Dorsolateral prefrontal cortex (tissue), 122 donors: ENCODE measurements at places on chromosomes 5 and 9.

- no peak for DNase-seq
Measured at GRCh38 chr9:27726244-27727081, 153.2 kb upstream of the C9orf72 start.

GRCh38 chr5:26940994-26941393 is 97.4 kb downstream of the CDH9 start:
- DNase-seq: no peak

- no peak for DNase-seq
Measured at GRCh38 chr9:4689687-4690104, 10.3 kb downstream of the CDC37L1 start.

DNA sequence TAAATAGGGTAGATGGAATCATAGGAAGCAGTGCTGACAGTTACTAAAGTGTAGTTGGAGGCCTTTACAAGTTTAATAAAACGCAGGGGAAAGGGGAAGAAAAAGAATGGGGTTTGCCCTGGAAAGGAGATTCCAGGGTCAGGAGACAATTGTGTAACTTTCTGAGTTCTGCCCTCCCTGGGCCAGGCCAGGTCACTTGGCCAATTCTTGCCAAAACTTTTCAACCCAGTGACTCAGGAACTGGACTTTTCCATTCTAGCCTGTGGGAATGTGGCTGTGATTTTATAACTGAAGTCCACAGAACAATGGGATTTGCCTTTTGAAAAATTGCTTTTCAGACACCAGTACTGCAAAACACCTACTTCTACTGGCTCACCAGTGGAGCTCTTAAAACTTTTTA is 289.8 kb upstream of the ANKRD55 start:
- DNase-seq: no peak

DNA sequence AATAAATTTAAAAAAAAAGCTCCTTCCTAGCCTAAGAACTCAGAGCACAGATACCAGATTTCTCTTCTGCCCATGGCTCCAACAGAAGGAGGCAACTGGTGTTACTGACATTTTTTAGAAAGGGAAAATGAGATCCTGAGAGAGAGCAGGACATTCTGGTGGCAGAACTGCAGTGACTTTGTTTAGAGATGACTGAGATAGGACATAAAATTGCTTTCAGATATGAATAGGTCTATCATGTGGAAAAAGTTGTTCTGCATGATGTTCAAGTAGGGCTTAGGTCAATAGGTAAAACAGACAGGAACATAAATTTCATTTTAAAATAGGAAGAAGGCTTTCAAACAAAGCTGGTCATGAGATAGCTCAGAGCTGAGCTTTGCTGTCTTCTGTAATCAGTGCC is 49.6 kb downstream of the NIPAL4 start:
- DNase-seq: no peak

DNA sequence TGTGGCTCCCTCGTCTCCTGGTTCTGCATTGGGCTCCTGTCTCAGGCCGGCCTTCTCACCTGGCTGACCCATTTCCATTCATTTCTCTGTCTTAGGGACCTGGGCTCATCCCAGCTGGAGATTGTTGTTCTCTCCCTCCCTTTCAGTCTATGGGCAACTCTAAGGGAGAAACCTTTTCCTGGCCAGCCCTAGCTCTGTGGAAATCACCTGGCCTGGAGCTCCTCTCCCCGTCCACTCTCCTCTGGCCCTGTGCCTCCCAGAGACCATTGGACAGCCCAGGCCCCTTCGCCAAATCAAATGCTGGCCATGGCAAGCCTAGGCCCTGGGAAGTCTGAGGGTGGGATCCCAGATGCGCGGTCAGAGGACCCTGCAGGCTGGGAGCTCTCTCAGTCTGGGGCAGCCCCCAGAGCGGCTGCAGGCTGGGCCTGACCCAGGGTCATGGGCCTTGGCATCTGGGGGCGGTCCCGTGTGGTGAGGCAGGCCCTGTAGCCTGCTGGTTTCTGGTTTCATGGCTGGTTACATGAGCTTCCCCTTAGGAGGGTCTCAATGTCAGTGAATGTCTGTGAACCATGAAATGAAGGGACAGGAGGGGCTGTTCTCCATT is 253.5 kb downstream of the AOPEP start:
- no peak for DNase-seq

DNA sequence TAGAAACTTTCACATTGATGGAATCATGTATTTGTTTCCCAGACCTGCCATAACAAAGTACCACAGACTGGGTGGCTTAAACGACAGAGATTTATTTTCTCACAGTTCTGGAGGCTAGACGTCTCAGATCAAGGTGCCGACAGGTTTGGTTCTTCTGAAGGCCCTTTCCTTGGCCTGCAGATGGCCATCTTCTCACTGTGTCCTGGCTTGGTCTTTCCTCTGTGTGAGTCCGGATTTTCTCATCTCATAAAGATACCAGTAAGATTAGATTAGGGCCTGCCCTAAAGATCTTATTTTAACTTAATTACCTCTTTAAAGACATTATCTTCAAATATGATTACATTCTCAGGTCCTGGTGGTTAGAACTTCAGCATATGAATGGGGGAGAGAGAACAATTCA is 5.8 kb downstream of the USP20 start:
- no peak for DNase-seq

DNA sequence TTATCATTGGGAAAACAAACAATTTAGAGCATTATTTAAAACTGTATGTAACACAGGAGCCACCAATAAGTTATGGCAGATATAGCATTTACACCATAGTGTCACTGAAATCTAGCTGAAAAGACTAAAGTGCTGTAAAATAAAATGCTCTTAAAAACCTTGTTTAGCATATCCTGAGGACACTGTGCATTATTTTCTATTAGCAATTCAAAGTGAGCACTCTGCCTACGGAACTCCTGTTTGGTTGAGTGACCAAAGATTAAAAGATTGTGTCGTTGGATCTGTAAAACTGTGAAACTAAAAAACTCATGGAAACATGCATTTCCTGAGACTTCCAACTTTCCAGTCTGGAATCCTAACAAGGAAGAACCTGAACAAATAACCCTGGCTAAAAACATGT is 95.9 kb upstream of the C6 start:
- no peak for DNase-seq

- DNase-seq: no peak
Measured at GRCh38 chr5:157285310-157286035, 19.6 kb downstream of the CYFIP2 start.

- DNase-seq: no peak
Measured at GRCh38 chr9:92654481-92655301, 15.2 kb downstream of the IPPK start.

- DNase-seq: no peak
Measured at GRCh38 chr5:82749461-82749820, 327.8 kb downstream of the TMEM167A start.

GRCh38 chr5:77816686-77817085 is 40.5 kb upstream of the TBCA start:
- no peak for DNase-seq

DNA sequence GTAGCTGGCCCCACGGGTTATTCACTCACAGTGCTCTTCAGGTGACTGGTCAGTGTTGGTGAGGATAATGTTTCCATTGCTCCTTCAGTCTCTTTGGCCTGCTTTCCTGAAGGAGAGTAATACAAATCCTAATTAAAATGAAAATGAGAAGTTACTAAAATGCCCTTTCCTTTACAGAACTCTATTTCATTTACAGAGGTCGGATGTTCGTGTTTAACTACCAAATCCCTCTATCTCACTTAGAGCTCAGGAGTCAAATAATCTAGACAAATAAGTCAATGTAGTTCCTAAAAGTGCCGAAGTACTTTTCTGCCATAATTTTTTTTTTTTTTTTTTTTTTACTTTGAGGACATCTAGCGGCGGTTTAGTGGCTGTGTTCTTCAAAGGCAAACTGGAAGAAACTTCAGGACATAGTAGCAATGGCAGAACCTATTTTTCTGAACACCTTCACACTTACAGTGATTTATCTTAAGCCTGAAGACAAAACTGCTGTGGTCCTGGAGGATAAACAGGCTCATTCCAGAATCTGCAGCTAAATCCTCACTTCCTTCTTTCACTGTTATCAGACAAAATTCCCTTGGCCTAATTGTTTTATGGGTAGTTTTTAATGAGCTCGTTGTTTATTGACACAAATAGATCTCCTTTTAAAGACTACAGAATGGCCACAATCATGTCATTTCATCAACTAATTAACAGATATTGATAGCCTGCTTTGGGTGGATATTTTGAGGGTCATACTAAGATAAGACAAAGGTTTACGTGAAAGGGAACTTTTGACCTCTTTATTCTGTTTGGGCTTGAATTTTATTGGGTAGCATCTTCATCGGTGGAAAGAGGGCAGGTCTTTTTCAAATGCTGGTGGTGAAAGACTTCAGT is 207.6 kb upstream of the DMRTA1 start:
- no peak for DNase-seq

DNA sequence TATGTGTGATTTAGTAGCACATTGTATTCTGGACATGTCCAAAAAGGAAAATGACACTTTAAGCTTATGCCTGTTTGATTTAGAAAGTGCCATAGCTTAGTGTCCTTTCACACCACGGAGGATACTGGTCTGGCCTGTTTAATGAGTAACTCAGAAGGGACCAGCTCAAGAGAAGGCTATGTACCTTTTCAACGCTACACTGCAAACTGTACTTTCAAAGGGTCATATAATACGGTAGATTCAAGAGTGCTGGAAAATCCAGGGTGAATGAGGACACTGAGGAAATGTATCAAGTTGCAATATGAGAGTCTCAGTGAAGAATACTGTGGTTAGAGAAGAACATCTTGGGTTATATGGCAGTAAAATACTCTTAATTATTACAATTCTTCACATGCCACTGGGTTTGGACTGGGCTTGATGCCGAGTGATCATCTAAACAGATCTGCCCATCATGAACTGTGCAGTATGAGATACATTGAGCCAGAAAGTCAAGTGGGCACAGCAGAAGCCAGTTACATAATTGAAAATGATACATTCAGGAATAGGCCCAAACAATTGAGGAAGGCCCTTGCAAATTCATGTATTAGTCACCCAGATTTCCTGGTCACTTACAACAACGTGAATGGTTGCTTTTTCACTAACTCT is 1211.5 kb upstream of the CDH9 start:
- DNase-seq: no peak

GRCh38 chr5:97529354-97529985 is 346.4 kb upstream of the RIOK2 start:
- DNase-seq: no peak

DNA sequence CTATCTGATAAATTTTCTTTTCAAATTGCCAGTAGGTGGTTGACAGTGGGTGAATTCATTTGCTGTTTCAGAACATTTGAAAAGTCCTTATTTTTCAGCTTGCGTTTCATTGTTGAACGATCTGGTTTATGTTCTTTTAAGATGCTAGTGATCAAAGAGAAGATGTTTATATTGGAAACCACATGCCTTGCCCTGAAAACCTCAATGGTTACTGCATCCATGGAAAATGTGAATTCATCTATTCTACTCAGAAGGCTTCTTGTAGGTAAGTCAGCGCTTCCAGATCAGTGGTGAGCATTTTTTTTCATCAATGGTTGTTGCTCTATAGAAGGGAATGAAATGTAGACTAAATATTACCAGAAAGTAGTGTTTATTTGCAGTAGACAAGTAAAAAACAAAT is 16.6 kb upstream of the CAVIN4 start:
- no peak for DNase-seq

- no peak for DNase-seq
Measured at GRCh38 chr9:72188232-72188631, 39.0 kb downstream of the GDA start.

GRCh38 chr9:126503333-126504085 is 110.2 kb upstream of the LMX1B start:
- no peak for DNase-seq
